ENCODE measurements at places on chromosomes 4 and X.

DNA sequence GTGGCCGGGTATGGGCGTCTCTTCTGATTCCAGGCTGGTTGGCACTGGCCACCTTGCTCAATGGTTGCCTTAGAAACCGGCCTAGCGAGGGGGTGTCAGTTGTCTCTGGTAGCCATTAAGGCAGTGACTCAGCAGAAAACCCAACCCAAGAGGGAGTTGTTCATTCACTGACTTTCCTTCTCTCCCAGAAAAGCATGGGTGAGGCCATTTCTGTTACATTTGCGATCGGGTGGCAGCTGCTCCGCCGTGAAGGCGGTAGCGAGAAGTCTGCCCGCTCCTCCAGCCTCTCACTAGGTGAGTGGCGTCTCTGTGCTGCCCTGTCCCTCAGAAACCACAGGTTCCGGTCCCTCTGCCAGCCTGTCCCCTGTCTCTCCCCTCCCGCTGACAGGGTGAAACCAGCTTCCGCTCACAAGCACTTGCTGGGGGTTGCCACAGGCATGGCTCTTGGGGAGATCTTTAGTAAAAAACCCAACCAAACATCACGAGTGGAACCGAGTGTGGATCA is 17.4 kb downstream of the IRAK1 start:
- DNase-seq, result no peak

DNA sequence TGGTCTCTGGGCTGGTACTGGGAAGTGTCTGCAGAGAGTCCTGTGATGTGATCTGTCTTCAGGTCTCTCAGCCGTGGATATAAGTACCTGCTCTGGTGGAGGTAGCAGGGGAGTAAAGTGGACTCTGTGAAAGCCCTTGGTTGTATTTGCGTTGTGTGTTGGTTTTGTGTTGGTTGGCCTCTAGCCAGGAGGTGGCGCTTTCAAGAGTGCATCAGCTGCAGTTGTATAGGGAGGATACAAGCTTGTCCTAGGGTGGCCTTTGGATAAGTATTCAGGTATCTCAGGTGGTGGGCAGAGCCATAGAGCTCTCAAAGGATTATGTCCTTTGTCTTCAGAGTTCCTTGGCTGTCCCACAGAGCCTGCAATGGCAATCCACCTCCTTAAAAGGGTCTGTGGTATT is 111.6 kb downstream of the MAGEB17 start:
- DNase-seq, result no peak

DNA sequence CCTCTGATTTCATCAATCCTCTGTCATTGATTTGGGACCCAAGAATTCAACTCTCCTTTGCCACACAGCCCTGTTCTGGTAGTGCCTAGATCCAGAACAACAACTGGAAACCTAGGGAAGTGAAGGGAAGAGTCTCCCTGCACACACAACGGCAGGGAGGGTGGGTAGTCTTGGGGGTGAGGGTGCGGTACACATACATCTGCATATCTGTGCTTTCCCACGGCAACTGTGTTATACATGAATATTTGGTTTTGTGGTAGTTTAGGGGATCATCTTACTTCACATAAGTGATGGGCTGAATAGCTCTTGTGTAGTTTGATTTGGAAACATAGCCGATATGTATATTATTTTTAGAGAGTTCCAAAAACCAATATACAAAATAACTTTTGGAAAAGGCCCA is 3.3 kb upstream of the PRSS12 start:
- no peak for DNase-seq

DNA sequence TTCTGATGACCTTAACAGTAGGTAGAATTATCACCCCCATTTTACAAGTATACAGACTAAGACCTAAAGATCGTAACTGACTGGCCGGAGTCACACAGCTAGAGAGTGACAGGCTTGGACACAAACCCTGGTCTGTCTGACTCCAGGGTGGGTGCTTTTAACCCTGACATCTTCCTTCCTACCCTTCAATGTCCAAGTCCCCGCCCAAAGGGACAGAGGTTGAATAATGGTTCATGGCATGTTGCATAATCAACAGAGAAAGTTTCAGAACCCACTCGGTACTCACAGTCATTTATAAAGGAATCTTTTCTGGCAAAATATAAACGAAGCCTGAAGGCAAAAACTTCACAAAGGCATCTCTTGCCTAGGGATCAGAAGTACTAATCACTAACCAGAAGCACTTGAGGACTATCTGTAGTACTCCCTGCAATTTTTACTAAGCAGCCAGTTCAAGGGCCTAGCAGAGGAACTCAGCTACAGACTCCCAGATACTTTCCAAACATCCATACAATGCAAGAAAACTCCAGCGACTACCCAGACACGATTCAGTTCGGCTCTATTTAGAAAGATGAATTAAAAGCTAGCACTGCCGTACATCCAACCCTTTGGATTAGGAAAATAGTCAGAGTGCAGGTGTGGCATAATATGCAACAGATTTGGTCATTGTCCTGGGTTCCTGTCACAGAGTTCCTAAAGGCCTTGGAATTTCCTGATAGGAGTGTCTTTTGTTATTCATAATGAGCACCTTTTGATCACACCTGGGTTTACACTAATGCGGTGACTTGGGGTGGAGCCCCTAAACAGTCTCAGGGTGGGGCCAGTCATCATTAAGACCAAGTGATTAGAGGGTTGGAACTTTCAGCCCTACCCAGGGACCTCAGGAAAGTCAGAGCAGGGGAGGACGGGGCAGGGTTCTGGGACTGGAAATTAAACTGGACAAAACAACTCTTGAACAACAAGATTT is 44.0 kb downstream of the RELL1 start:
- DNase-seq, result no peak
